ENCODE measurements at places on chromosomes 1 and 21.

DNA sequence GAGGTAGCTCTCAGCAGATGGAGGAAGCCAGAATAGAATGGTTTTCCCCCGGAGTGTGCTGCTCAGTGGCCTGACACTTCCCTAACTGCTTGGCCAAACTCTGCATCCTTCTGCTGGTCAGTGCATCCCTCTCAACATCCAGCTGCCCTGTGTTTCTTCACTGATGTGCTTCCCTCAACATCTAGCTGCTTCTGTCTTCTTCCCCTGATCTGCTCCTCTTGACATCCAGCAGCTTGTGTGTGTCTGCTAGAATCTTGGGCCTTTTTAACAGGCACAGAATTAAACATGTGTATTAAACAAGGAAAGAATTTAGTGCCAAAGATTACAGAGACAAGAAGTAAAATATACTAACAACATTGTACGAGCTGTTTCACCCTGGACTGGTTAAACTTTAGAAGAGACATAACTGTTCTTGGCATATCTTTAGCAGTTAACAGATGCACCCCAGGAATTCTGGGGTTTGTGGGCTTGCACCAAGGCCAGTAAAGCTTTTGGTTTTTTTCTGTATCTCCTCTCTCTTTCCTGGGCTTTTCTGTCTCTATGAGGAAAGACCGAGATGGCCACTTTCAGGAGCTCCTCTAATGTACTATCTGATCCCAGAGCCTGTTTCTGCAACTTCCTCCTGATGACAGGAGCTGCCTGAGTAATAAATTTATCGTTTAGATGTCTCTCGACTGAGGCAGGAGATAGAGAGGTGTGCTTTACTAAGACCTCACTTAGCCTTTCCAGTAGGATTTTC lies 34.8 kb upstream of the HSD3B1 start:
- DNase-seq: no peak

DNA sequence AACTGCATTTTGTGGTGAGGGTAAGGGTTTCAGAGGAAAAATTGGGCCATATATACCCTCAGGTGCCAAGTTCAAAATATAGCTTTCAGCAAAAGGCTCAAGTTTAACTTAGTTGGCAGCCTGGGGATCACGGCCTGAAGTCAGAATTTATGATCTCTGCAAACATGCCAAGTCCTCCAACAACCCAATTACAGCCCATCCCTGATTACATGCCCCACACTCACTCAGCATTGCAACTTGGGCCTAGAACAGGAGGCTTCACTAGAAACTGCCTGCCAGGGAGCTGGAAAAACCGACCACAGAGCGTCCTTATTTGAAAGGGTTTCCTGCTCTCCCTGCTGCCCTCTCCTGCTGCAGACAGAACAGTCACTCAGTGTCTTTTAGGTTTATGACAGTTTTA lies 12.4 kb downstream of the FYB2 start:
- DNase-seq: no peak

DNA sequence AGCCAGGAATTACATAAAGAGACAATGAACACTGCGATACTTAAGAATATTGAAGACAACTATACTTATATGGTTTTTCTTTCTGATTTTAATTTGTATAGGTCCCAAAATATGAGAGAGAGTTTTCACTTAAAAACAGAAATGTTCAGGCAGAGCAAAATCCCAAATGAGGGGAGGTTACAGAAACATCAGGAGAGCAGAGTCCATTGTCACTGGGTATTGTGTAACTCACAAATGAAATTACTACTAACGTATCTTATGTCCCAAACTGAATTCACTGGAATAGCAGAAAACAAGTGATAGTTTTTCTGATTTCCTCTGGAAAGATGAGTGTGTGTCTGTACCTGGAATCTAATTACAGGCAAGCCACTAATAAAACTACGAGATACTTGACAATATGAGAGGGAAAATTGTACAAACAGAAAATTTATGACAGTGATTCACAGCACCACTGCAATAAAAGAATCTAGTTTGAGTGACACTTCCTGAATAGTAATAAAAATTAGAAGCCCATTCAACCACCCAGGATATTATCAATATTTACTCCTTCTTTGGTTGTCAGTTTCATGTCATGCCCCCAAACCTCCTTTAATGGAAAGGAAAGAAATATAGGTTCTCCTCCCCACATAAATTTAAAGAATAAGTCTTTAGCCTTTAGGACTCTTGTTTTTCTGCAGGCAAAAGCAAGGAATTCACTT lies 522.6 kb downstream of the ADGRL2 start:
- DNase-seq: no peak

DNA sequence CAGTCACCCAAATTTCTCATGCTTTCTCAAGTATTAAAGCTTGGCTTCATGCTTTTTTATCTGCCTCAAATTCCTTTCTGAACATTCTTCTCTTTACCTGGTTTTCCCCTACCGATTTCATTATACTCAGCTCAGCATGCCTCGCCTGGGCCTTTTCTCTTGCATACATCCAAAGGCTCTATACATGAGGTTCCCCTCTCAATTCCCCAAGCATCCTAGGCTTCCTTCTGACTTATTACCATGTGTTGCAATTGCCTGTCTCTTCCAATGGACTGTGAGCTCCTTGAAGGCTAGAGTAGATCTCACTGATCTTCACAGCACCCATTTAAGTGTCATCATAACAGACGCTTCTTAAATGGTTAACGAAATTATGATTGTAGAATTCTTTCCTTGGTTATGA lies 24.1 kb upstream of the CYP4A22 start:
- DNase-seq: no peak

Data from CD4-positive, alpha-beta T cell treated with Interleukin-2 at 100 ng/mL for 4 hours (primary cell).